ENCODE measurements at places on chromosomes 4 and X.

DNA sequence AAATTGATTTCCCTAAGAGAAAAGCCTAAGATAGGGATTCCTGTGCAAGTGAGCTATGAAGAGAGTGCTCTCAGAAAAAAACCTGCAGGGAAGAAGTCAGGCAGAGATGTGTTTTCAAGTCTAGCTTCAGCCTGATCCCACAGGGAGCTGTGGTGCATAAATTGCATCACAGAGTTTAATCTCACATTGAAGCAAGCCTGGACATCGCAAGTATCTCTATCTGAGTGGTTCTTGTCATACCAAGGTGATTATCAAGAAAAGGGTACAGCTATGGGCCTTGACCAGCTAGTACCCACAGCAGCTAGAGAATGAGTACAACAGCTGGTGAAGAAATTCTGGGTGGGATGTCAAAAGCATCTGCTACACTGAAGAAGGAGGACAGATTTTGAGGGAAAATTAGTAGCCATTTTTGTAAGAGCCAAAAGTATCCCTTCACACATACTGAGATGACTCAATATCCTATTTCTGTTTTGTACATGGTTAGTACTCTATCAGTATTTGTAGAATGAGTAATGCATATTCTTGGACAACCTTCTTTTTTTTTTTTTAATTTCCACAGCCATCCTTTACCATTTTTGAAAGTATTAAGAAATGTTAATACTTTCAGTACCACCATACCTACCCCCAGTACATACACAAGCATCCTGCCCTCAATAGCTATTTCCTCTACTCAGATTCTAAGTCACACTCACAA, 708.9 kb downstream of the IL1RAPL1 start:
- no peak for DNase-seq

DNA sequence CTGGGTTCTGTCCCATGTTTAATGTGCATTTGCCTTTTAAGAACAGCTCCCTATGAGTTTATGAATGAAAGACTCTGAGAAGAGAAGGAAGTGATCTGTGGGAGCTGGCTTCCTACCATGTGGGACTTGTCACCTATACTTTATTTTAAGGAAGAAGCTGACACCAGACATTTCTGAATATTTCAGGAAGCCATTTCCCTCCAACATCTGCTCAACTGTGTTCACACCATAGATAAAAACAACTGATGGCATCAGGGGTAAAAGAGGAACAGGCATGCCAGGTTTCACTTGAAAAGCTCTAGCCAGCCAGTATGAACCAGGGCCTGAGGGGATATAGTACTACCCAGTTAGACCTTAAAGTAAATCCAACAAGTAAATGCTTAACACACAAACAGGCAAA, 116.0 kb downstream of the COL4A6 start:
- DNase-seq = no peak

GRCh38 chrX:111868726-111869638, 7.0 kb upstream of the TRPC5OS start:
- DNase-seq = peak; percentile 66

- no peak for DNase-seq
Measured at GRCh38 chrX:134461437-134461836, 1.5 kb downstream of the HPRT1 start.

- DNase-seq = no peak
Measured at GRCh38 chrX:132094164-132094563, 33.7 kb downstream of the FRMD7 start.

- DNase-seq = peak; percentile 55
Measured at GRCh38 chrX:100408713-100409609, 1.1 kb downstream of the PCDH19 start.

- no peak for DNase-seq
Measured at GRCh38 chr4:174358829-174359228, 75.1 kb downstream of the CEP44 start.

GRCh38 chrX:28391528-28391927, 195.7 kb upstream of the IL1RAPL1 start:
- DNase-seq = no peak

GRCh38 chr4:48604041-48604440, 114.0 kb downstream of the ZAR1 start:
- DNase-seq = no peak

DNA sequence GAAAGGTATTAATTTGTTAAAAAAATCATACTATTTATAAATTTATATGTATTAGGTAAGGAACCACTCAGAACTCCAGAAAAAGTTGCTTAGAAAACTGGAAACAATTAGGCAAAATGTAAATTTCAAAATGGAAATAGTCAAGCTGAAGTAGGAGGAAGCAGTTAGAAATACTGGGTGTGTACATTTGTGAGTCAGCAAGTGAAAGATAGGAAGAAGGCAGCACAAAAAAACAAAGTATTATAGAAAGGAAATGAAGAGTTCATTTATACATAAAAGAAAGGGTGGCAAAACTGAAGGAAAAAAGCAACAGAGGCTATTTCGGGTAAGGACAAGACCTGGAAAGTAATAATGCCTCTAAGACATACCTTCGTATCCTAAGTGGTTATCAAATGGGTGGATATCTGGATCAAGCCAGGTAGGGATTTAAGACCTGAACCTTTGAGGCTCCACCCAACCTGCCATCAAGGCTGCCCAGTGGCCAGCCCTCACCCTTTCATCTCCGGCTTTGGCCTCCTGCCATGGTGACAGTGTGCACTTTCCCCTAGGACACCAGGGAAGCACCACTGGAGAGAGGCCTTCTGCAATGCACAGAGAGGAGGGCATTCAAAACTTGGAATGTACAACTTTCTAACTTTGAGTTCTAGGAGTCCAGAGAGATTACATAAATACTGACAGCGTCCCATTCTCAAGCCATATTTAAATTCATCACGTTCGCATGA, at the start of gene LRRC66:
TSS of gene LRRC66 (minus strand) at position 428 of the 722 bp plus-strand sequence. CDS start 2,750 bp downstream, outside the sequence.
- no peak for DNase-seq

GRCh38 chr4:177802162-177802561, 359.9 kb upstream of the AGA start:
- DNase-seq = no peak

GRCh38 chr4:82801910-82802521, 3.4 kb upstream of the SCD5 start:
- DNase-seq = no peak

GRCh38 chr4:16205298-16206164, 20.7 kb downstream of the TAPT1 start:
- peak; percentile 67 for DNase-seq

DNA sequence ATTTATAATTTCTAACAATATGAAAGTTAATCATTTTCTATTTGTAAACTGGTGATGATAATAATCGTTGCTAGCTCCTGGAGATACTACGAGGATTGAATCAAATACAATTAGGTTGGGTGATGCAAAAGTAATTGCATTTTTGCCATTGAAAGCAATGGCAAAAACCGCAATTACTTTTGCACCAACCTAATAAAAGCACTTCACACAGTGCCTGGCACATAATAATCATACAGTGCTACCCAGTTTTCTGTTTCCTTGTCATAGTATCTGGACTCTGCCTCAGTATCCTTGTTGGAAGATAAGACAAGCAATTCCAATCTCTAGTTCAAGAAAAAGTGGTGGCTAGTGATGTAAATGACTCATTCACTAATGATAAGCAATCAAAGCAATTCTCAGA, 176.8 kb upstream of the TRPC5 start:
- no peak for DNase-seq

DNA sequence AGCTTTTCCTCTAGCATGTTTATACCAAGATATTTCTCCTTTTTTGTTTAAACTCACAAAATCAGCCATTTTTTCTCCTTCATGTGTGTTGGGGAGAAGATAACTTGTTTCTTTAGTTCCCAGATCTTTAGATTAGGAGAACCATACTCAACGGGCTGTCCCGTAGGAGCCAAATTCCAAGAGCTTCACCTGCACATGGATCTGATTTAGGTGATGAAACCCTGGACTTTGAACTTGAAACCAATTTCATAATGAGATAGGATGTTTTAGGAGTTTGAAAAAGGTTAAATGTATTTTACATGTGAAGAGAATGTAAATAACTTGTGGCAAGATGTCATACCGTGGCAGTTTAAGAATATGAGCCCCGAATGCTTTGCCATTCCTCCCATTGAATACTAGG, 280.0 kb upstream of the PCDH18 start:
- DNase-seq = no peak

DNA sequence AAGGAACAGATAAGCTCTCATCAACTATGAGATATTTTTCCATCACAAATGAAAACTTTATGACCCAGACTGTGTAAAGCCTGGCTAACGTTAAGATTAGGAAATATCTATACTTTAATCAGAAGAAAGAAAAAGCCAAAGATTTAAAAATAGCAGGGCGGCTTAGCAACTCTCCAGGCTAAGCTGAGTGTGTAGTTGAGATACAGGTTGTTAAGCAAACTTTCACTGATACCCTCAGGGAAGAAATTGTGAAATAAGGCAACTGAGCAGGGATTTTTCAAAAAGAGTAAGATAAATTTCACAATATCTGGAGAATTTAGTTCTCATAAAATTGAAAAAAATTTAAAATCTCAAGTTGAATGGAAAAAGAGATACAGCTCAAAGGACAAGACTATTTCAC, 382.0 kb downstream of the RAPGEF2 start:
- DNase-seq = no peak

- no peak for DNase-seq
Measured at GRCh38 chrX:22202251-22202650, 70.5 kb upstream of the CBLL2 start.

DNA sequence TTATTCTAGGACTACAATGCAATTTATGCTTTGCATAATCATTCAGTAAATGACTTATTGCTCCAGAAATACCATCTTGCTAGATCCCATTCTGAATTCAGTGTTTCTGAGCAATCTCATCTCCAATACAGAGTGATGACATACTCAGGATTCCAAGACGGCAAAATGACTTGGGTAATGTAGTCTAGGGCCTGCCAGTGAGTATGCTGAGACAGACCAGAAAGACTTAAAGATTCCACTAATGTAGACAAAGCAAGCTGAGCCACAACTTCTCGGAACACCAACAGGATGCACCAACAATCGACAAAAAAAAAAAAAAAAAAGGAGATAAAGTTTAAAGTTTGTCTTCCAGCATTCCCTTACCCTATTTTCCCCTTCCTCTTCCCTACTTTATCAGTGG, 919 bp upstream of the SEC24B start:
- DNase-seq = peak; percentile 46

DNA sequence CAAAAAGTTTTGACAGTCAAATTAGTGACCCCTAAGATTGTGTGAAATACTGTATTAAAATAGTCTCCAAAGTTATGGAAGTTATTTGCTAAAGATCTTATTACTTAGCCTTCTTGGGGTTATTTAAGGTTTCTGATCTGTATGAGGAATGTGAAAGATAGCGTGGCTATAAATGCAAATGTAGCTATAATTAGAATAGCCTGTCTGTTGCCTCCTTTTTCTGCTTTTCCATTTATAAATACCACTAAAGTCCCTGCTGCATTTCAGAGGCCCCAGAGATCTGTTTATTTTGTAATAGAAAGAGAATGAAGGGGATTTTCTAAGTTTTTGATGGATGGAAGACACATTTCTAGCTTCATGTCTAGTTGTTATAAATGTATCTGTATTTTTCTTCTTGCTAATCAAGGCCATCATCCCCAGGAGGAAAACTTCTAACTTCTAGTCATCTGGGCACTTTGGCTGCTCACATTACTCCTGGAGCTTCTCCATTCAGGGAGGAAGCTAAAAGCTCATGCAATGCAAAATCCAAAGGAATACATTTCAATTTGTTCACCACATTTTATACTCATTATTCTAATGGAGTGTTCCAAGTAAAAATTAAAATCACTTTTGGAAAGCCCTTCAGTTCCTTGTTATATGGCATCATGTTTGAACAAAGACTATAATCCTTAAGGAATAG, 73.9 kb downstream of the INTS12 start:
- no peak for DNase-seq

DNA sequence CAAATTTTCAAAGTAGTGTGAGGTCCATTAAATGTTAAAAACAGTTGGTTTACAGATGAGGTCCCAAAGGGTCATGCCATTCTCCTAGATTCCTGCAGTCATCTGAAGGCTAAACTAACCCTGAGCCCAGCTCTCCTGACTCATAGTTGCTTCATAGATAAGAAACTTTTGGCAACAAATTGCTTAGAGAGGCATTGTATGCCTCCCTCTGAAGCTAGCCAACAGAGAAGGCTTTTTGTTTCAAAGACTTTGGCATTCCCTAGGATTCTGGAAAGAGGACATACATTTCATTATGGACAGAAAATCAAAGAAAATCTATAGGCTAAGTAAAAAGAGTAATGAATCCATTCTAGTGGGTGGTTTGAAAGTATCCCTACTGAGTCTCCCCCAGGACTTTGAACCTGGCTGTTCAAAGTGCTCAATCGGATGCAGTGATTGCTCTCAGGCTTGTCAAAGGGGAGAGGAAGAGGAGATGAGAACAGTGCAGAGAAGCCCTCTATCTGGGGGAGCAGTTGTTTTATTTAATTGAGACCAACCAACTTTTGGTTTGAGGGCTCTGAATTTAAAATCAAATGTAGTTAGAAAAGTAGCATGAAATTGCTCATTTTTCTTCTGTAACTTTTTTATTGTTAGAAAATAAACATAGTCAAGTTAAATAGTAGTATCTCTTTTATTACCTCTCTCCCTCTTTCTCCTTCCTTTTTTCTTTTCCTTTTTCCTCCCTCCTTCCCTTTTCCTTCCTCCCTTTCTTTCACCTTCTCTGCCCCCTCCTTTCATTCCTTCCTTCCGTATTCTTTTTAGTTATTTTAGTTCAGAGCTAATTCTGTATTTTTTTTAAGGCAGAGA, 72.3 kb upstream of the ZNF518B start:
- DNase-seq = no peak

GRCh38 chrX:14694611-14695010, 165.3 kb downstream of the GLRA2 start:
- no peak for DNase-seq

DNA sequence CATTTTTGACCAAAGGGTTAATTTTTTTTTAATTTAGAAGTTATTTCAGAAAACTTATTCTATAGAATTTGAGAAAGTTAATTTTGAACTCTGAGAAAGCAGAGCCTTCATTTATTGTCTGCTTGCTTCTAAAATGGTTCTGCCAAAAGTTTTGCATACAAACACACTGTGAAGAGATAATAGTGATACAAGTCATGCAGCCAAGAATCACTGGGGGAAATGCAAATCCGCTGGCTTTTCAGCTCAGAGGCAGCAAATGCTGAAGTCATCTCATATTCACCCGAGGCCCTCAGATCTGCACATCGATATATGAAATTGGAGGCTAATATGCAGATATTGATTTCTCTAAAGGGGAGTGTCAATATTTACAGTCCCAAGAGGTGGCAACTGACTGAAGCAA, 186.2 kb downstream of the KIT start:
- DNase-seq = no peak

DNA sequence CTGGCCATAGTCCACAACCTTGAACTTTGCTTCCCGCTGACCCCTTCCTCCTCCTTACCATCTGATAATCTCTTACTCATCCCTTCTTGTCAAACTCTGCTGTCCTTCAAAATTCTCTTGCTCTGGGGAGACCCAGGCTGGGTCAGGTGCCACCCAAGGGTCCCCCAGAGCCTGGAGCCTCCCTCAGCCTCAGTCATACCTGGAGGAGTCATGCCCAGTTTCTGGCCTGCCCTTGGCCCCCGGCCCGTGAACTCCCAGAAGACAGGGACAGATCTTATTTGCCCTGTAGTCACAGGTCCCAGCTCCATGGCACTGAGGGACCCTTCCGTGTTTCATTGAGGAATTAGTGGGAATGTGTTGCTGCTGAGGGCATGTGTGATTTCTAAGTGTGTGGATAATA, 4.7 kb upstream of the GPR78 start:
- no peak for DNase-seq

- no peak for DNase-seq
Measured at GRCh38 chr4:3869661-3870566, 103.7 kb downstream of the ADRA2C start.

GRCh38 chr4:94642561-94642866, 115.2 kb upstream of the BMPR1B start:
- no peak for DNase-seq

- DNase-seq = no peak
Measured at GRCh38 chr4:66216252-66216651, 546.0 kb upstream of the EPHA5 start.

- DNase-seq = no peak
Measured at GRCh38 chr4:170662250-170662649, 572.5 kb upstream of the AADAT start.

Measured in neural progenitor cell (in vitro differentiated cells).